ENCODE measurements at places on chromosomes 3 and 15. TPM values are rescaled to one million over a fixed set of nuclear protein-coding genes. Genes with fewer than 3 reads are reported as not detected.

DNA sequence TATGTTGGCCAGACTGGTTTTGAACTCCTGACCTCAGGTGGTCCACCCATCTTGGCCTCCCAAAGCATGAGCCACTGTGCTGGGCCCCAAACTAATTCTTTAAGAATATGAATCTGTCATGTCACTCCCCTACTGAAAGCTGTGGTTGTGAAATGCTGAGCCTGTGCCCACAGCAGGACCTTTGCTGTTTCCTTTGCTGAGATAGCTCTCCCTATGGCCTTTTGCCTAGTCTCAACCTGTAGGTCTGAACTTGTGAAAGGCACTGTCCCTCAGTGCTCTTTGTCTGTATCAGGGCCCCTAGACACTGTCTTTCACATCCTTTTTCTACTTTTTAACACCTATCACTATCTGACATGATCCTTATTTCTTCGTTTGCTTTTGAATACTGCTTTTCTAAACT, 62.7 kb upstream of the CCR4 start:
- H3K27ac ChIP-seq, result no peak overlapping the region
- no peak for DNase-seq
- no peaks in the 10 kb centered on the region for H3K36me3 ChIP-seq

The NANOGP8 gene
- total RNA-seq, result not detected

The CP gene
- total RNA-seq, result 0.28 TPM

DNA sequence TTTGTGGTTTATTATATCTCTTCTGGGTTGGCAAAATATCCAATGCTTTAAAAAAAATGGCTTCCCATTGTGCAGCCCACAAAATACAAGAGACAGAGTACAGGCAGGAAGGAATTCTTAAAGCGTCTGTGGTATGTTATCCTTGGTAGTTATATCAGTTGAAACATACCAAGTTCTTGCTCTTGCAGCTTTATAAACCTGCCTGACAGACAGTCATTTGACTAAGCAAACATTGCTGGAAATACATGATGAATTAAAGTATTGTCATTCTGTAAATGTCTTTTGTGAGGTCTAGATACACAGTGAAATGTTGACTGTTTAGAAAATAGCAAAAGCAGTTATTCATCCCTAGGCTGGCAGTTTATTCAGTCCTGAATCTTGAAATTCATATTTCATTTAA, 44.8 kb upstream of the MAP3K13 start:
- no peak for DNase-seq
- H3K27ac ChIP-seq, result peak overlapping the region; percentile 98
- H3K36me3 ChIP-seq, result no peaks in the 10 kb centered on the region
- H3K4me1 ChIP-seq, result peaks cover 34% of the 10 kb centered on the region
- no peaks in the 10 kb centered on the region for H3K27me3 ChIP-seq
- H3K4me3 ChIP-seq, result no peak overlapping the region

The TNFAIP8L3 gene
- total RNA-seq, result not detected

- H3K36me3 ChIP-seq, result no peaks in the 10 kb centered on the region
- peak overlapping the region; percentile 95 for H3K27ac ChIP-seq
- H3K4me3 ChIP-seq, result peak overlapping the region; percentile 96
- peaks cover 13% of the 10 kb centered on the region for H3K4me1 ChIP-seq
- DNase-seq, result no peak
These were observed 611 bp downstream of the CTDSPL2 start for GRCh38 chr15:44427756-44428724.

The ATP2C1 gene
- 88.9 TPM for total RNA-seq

GRCh38 chr15:91320101-91320500, 220.0 kb downstream of the SV2B start:
- H3K36me3 ChIP-seq, result no peaks in the 10 kb centered on the region
- no peak overlapping the region for H3K27ac ChIP-seq
- H3K27me3 ChIP-seq, result no peaks in the 10 kb centered on the region
- H3K4me1 ChIP-seq, result no peaks in the 10 kb centered on the region

DNA sequence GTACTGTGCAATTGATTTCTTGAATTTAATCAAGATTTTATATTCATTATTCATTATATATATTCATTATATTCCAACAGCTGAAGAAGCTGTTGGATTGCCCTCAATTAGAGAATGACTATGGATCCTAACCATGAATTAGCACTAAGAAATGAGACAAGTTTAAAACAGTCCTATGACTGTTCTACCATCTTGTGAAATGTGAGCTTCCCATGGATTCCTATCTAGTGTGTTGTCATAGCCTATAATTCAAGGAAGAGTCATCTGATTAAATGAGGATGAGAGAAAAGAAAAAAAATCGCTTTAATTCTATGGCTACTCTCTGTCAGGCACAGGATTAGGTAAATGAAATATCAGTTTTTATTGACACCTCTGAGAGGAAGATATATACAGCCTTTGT, 696.6 kb upstream of the NAALADL2 start:
- no peak overlapping the region for H3K4me3 ChIP-seq
- H3K27ac ChIP-seq, result no peak overlapping the region
- H3K27me3 ChIP-seq, result no peaks in the 10 kb centered on the region
- H3K4me1 ChIP-seq, result no peaks in the 10 kb centered on the region
- no peaks in the 10 kb centered on the region for H3K36me3 ChIP-seq

GRCh38 chr3:66466606-66467270, 34.1 kb downstream of the LRIG1 start:
- H3K4me1 ChIP-seq, result no peaks in the 10 kb centered on the region
- H3K4me3 ChIP-seq, result no peak overlapping the region
- H3K36me3 ChIP-seq, result no peaks in the 10 kb centered on the region
- DNase-seq, result no peak
- no peak overlapping the region for H3K27ac ChIP-seq
- no peaks in the 10 kb centered on the region for H3K27me3 ChIP-seq

DNA sequence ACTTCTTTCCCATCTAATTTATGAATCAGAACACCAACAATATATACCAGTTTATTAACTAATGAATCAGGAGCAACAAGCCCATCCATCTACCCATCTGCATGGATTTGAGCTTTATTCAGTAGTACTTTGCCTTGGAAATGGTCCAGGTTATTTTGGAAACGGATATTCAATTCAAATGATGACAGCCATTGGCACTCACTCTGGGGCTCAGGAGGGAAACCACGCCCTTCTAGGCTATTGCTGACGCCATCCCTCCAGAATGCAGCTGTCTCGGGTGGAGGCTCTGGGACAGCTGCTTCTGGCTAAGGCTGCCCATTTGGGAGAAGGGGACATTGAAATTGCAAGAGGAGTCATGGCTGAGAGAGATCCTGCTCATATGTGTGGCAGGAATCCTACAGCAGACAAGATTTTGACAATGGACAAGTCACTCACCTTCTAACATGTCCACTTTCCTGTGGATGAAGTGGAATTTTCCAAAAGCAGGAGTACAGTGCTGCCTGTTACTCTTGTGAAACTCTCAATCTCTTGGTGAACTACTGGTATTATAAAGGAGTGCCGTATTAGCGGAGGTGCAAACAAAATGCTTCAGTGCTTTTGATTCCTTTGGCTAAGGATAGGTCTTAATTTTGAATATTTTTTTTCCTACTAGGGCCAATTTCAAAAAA, 29.3 kb upstream of the TRAK1 start:
- peaks cover 20% of the 10 kb centered on the region for H3K4me1 ChIP-seq
- H3K36me3 ChIP-seq, result no peaks in the 10 kb centered on the region

The DZIP3 gene
- total RNA-seq, result 11.7 TPM

- H3K4me3 ChIP-seq, result no peak overlapping the region
- H3K27ac ChIP-seq, result no peak overlapping the region
- no peaks in the 10 kb centered on the region for H3K36me3 ChIP-seq
- H3K27me3 ChIP-seq, result no peaks in the 10 kb centered on the region
- no peaks in the 10 kb centered on the region for H3K4me1 ChIP-seq
These were observed 76.9 kb upstream of the STXBP5L start for GRCh38 chr3:120831066-120831465.
